NCI-H446 (cell line): ENCODE measurements at places on chromosomes 2 and 18.

DNA sequence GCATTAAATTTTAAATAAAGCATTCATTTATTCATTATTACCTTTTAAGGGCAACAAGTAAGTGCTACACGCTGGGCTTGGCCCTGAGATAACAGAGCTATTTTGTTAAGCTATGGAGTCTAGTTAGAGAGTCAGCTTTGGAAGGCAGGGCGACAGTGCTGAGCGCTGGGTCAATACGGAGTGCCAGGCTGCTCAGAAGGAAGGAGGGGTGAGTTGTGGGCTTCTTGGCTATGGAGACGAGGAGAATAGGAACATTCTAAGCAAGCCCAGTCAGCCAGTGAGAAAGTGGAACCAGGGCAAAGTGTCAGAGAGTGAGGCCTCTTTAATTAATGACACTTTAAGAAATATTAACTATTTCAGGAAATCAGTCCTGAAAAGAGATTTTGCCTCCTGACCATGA is 288.4 kb downstream of the LRRTM1 start:
- no peak for DNase-seq

GRCh38 chr2:205056151-205056561 is 510.9 kb downstream of the PARD3B start:
- DNase-seq: no peak

DNA sequence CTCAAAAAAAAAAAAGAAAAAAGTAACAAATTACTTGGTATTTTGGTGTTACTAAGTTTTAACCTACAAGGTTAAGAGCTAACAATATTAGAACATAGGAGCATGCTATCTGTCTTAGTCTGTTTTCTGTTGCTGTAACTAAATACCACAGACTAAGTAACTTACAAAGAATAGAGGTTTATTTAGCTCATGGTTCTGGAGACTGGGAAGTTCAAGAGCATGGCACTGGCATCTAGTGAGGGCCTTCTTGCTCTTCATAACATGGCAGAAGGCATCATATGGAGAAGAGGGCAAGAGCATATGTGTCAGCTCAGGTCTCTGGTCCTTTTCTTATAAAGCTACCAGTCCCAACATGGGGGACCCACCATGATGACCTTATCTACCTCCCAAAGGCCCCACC is 36.5 kb downstream of the SMARCAL1 start:
- DNase-seq: no peak

DNA sequence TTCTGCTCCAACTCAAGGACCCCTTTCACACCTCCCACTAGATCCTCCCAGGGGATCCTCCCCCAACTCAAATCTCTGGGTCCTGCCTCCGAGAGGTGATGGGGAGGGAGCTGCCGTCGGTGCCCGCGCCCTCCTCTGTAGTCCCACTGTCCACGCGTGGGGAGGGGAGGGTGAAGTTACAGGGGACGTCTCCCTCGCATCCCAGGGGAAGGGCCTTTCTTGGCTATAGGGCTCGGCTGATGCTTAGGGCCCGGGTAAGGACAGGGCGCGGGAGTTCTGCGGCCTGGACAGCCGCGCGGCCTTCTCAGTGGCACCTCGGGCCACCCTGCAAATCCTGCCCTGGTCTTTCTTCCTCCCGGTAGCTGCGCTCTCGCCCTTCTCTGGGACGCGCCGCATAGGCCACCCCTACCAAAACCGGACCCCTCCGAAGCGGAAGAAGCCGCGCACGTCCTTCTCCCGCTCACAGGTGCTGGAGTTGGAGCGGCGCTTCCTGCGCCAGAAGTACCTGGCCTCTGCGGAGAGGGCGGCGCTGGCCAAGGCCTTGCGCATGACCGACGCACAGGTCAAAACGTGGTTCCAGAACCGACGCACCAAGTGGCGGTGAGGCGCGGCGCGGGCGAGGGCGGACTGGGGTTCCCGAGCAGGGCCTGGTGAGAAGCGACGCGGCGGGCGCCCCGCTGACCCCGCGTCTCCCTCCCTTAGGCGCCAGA is 1.2 kb downstream of the TLX2 start:
- no peak for DNase-seq

DNA sequence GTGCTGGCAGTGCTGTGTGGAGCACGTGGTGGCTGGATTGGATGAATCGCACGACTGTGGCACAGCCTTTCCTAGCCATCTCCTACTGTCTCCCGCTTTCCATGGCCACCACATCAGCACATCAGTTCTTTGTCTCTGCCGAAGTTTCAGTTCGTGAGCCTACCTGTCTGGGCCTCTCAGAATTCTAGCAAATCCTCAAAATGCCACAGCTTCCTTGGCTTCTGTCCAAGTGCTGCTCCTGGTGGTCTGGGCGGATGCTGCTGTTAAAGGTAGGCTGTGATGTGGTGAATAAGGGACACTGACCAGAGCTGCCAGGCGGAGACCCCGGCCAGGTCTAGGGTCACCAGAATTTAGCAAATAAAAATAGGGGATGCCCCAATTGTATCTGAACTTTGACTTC is 237.4 kb downstream of the LPIN1 start:
- no peak for DNase-seq

- no peak for DNase-seq
Observed at GRCh38 chr2:84800194-84800805, 80.6 kb downstream of the TRABD2A start.

DNA sequence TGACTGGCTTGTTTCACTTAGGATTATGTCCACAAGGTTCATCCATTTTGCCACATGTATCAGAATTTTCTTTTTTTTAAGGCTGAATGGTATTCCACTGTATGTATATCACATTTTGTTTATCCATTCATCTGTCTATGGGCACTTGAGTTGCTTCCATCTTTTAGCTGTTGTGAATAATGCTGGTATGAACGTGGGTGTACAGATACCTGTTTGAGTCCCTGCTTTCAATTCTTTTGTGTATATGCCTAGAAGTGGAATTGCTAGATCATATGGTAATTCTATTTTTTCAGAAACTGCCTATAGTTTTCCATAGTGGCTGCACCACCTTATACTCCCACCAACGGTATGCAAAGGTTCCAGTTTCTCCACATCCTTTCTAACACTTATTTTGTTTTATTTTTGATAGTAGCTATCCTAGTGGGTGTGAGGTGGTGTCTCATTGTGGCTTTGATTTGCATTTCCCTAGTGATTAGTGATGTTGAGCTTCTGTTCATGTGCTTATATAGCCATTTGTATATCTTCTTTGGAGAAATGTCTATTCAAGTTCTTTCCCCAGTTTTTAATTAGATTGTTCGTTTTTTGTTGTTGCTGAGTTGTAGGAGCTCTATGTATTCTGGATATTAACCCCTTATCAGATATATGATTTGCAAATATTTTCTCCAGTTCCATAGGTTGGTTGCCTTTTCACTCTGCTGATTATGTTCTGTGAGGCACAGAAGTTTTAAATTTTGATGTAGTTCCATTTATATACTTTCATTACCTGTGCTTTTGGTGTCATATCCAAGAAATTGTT is 40.7 kb downstream of the TTC39C start:
- DNase-seq: no peak

DNA sequence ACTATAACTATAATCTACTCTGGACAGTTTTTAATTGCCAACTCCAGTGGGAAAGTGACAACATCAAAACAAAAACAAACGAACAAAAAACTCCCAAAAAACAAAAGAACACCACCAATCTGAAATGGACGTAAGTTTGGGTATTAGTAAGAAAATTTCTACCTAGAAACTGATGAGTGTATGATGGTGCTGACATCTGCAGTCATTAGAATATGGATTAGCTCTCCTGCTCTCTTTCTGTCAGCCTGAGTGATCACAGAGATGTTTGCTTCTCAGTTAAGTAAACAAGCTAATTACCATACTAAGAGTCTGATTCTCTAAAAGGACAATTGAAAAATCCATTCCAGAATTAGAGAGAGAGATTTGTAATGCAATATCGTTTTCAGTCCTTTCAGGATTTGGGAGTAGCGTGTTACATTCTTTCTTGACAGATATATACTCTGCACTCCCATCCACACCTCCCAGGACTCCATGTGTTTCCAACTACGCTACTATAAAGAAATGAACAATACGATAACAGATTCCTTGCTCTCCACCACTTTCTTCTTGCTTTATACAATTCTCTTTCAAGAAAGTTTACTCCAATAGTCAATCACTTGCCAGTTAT is 1347.4 kb upstream of the PIK3C3 start:
- no peak for DNase-seq

GRCh38 chr18:61237529-61237928 is 95.7 kb upstream of the CDH20 start:
- DNase-seq: no peak

GRCh38 chr2:54226260-54226659 is 29.8 kb downstream of the TSPYL6 start:
- DNase-seq: no peak

GRCh38 chr2:176317199-176317598 is 48.0 kb downstream of the MTX2 start:
- no peak for DNase-seq

- no peak for DNase-seq
Observed at GRCh38 chr18:8469544-8470130, 139.6 kb upstream of the RAB12 start.

DNA sequence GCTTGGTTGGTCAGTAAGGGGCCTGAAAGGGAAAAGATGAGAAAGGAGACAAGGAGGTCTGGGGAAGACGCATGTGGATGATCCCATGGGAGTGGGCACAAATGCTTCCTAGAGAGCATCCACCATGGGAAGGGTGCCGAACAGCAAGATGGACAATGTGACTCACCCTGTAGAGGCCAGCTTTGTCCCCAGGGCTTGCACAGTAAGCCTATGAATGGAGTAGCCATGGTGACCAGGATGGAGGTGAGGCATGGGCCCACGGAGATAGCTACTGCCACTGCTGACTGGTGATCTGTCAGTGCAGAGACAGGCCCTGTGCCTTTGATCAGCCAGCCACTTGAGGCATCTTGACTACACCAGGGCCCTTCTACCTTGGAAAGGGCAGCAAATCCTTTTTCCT is 172.6 kb downstream of the HAUS1 start:
- DNase-seq: no peak

DNA sequence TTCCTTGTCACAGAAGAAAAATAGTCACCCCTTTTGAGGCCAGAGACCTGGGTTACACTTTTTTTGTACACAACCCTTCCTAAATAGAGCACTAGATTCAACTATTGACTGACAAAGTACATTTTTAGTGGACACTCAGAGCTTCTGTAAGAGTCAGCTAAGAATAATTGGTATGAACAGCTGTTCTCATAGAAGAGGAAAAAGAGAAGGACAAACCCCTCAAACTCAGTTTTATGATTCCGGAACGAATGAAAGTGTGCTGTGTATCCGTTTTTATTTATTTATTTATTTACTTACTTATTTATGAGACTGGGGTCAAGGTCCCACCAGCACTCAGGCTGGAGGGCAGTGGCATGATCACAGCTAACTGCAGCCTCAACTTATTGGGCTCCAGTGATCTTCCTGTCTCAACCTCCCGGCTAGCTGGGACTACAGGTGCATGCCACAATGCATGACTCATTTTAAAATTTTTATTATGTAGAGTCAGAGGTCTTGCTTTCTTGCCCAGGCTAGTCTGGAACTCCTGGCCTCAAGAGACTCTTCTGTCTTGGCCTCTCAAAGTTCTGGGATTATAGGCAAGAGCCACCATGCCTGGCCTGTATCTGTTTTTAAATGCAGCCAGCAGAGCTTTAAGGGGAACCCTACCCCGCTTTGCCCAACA is 36.0 kb upstream of the FZD5 start:
- DNase-seq: no peak

GRCh38 chr2:46547223-46548102 is 68.1 kb downstream of the TMEM247 start:
- DNase-seq: peak; percentile 72

- no peak for DNase-seq
Observed at GRCh38 chr18:75173125-75173432, 35.9 kb downstream of the PTGR3 start.

GRCh38 chr2:158495175-158495574 is 38.4 kb downstream of the PKP4 start:
- DNase-seq: no peak

- DNase-seq: no peak
Observed at GRCh38 chr18:54957996-54958395, 1.3 kb downstream of the CCDC68 start.

DNA sequence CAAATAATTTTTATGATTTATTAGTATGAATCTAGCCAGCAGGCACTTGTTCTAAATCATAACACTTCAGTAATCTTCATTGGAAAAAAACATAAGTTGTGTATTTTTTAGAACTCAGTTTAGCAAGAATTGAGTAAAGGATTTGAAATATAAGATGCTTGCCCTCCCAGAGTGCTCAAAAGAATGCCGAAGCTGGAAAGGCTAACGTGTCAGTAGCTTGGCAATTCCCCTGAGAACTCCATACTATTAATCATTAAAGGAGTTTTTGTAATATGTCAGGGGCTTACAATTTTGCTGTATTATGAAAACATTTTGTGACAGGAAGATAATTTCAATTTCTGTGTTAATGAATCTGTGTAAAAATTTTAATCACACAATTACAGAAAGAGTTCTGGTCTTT is 122.7 kb downstream of the GULP1 start:
- peak; percentile 43 for DNase-seq

DNA sequence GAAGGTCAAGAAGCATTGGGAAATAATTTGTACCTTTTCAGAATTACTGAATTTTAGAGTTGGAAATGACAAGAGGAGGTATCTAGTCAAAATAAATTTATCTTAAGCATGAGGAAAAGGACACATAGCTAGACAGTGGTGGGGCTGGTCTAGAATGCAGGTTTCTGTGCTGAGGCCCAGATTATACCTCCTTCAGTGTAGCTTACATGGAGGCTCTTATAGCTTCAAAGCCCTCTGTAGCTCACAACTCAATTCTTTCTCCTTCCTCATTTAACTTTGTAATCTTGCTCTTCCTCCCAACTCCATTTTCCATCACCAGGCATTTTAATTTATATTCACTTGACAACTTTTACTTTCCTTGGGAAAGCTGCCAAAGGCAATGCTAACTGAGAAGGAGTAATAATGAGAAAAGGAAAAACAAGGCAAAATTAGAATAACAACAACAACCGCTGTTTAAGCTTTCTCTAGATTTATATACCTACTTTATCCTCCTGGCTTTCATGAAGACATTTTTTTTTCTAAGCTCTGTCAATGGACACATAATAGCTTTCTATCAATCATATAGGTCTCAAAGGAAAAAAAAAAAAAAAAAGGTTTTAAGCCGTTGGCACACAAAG is 58.5 kb downstream of the CLHC1 start:
- DNase-seq: no peak

GRCh38 chr2:241466230-241466629 is 42.2 kb downstream of the STK25 start:
- DNase-seq: no peak

DNA sequence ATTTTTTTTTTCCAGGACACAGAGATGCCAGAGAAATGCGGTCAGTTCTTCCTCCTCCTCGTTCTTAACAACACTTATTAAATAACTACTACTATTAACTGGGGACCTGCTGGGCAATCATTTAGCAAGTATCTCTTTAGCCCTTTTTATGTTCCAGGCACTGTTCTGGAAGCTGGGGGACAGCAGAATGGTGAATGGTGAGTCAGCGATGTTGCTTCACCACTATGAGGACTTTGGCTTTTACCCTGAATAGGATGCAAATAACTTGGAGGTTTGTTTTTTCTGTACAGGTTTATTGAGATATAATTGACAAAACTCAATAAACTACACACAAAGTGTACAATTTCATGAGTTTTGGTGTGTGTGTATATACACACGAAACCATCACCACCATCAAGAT is 179.9 kb upstream of the MSH6 start:
- no peak for DNase-seq

GRCh38 chr2:215746226-215746886 is 267.0 kb downstream of the MREG start:
- no peak for DNase-seq
